ENCODE measurements at places on chromosomes 5 and 9.

DNA sequence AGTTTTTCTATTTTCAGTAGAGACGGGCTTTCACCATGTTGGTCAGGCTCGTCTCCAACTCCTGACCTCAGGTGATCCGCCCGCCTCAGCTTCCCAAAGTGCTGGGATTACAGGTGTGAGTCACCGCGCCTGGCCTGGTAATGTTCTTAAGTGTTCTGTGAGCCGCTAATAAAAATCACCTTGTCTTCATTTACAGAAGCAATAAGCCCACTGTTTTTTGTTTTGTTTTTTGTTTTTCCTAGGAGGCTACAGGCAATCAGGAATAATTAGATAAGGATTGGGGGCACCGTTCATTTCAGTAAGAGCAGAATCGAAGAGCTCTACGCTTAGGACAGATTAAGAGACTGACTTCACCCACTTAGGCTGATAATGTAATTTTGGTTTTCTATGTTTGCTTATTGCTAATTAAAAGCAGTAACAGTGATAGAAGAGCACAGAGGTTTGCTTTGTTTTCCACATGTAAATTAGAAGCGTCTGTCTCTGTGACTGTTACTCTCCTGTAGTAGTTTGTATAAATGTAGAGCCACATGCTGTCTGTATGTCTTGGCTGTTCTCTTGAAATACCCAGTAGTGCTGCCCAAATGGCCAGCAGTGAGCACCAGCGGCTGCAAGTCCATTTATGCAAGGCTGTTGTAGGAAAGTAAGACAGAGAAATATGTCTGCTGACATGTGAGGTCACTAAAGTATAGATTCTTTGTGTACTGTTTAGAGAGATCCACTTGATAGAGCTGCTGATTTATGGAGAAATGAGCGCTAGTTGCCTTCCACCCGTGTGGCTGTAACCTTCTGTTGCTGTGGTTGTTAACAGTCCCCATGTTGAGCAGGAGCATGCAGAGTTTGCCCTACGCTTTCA, 30.5 kb downstream of the TRIO start:
- DNase-seq, result no peak

- DNase-seq, result no peak
Measured at GRCh38 chr5:73393611-73394489, 54.7 kb downstream of the FOXD1 start.

GRCh38 chr5:39648848-39649227, 224.1 kb upstream of the DAB2 start:
- DNase-seq, result no peak

DNA sequence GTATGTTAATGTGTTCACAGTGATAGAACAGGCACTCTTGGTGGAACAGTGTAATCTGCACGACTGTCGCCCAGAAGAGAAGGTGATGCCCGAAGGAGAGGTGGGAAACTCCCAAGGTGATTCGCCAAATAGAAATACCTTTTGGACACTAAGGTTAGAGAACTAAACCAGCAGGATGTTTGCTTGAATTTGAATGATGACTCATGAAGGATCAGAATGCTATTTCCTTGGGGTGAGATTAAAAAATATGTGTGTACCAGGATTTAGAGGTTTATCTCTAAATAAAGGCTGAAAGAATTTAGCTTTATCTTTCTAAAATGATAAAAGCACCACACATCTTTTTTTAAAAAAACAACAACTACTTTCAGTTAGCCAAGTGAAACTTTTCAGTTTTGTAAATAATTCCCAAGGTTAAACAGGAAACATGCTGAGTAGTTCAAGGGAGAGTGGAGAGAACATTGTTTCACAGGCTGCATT, 297.4 kb upstream of the TAS2R1 start:
- no peak for DNase-seq

GRCh38 chr5:11851416-11851815, 52.8 kb downstream of the CTNND2 start:
- DNase-seq, result no peak

DNA sequence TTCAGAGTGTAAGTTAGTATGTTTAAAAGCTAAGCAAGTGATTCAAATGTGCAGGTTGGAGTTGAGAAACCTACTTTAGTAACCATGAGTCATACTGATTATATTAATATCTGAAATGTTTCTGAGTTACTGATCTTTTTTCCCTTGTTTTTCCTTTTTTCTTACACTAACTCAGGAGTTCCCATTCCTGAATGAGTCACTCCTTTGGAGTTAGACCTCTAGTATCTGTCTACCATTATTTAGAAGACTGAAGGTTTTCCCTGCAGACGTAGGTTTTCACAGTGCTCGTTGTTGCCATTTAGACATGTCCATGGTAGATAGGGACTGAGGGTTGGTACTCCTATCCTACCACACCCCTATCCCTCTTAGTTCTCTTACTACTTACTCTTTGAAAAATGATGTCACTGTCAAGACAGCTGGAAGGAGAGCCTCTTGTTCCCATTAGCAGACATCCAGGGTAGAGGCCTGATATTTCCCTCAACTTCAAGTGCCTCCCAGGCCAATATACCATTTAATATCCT, 20.2 kb downstream of the OCLN start:
- no peak for DNase-seq
